Karpas-422 (cell line): ENCODE measurements at places on chromosomes 2 and 18.

GRCh38 chr2:73981081-73982001 is 3.4 kb upstream of the TET3 start:
- peak; percentile 90 for DNase-seq

GRCh38 chr18:9478545-9478944 is 3.2 kb downstream of the RALBP1 start:
- DNase-seq, result no peak

- DNase-seq, result no peak
Observed at GRCh38 chr2:232236200-232236599, 142.4 kb upstream of the ALPP start.

GRCh38 chr2:26011990-26012856 is 21.7 kb upstream of the RAB10 start:
- no peak for DNase-seq

DNA sequence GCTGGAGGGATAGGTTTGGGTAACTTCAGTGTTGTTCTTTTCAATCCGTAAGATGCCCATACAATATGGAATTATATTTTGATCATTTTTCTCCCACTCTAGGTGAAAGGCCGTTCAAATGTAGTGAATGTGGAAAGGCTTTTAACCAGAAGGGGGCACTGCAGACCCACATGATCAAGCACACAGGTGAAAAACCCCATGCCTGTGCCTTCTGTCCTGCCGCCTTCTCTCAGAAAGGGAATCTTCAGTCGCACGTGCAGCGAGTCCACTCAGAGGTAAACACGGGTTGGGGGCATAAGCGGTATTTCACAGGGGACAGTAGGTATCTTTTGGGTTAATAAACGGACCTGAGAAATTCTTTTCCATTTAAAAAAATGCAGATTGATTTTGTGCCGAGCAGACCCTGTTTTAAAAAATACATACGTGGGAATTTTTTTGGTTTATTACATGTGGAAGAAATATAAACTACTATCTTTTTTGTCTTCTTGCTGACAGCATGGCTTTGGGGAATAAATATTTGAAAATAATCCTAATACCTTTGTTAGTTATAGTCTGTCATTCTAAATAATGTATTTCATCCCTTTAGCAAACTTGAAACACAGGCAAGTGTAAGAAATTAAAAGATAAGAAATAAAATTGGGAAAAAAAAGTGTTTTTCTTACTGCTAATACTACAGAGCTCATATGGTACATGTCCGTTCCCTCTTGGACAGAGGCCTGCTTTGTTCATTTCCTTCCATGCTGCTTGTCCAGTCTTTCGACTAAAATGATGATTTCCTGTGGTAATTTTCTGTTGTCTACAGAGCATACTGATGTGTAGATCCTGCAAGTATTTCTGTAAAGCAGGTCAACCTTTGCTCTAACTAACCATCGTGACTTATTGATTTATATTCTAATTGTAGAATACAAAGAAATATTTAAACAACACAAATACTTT is 53.3 kb downstream of the ZNF236 start:
- DNase-seq, result peak; percentile 93

GRCh38 chr2:173037245-173038120 is 38.2 kb upstream of the MAP3K20 start:
- no peak for DNase-seq

- DNase-seq, result no peak
Observed at GRCh38 chr2:99598441-99598840, 108.6 kb upstream of the REV1 start.

GRCh38 chr2:191933307-191934105 is 86.6 kb upstream of the CAVIN2 start:
- no peak for DNase-seq

GRCh38 chr2:48531141-48531648 is 1.2 kb downstream of the STON1 start:
- DNase-seq, result no peak

- no peak for DNase-seq
Observed at GRCh38 chr2:193141-193671, 70.6 kb downstream of the SH3YL1 start.

DNA sequence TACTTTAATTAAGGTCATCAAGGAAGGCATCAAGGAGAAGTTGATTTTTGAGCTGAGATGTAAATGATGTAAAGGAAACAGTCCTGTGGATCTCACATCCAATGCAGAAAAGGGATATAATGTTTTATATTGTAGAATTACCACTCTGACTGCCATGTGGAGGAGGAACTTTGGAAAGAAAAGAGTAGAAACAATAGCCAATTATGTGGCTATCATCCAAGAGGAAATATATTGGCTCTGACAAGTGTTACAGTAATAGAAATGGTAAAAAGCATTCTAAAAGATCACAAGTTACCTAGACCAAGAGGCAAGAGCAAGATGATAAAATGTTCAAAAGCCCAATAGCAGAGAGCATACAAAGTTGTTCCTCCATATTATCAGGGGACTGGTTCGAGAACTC is 26.8 kb downstream of the BARD1 start:
- DNase-seq, result no peak

- DNase-seq, result no peak
Observed at GRCh38 chr2:126518196-126518595, 137.8 kb upstream of the GYPC start.

DNA sequence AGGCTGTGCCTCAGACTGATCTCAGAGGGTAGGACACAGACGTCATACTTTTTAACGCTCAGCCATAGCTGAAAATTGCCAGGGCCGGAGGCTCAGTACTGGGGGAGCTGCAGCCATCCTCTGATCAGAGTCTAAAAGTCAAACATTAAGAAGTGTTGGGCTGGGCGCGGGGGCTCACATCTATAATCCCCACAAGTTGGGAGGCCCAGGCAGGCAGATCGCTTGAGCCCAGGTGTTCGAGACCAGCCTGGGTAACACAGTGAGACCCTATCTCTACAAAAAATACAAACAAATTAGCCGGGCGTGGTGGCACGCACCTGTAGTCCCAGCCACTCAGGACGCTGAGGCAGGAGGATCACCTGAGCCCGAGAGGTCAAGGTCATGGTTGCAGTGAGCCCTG is 48.8 kb downstream of the FAM178B start:
- no peak for DNase-seq

GRCh38 chr2:112923237-112923966 is 12.4 kb downstream of the IL37 start:
- DNase-seq, result no peak

DNA sequence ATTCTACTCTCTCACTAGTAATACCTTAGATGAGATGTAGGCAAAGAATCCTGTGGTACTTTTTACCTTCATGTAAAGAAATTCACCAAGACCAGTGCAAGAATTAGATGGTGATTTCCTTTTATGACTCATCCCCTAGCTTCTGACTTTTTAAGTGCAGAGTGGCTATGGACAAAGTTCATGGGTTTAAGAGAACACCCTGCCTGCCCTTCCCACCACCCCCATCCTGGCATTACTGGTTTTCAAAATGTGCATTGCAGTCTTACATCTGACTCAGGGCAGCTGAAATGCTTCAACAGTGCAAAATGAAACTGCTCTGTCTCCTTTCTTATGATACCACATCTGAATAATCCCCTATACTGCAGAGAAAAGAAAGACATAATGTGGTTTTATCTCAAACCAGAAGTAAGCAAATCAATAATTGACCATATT is 22.6 kb downstream of the MAIP1 start:
- DNase-seq, result no peak

- no peak for DNase-seq
Observed at GRCh38 chr18:500632-501405, at the start of gene COLEC12. TSS of gene COLEC12 (minus strand) at chr18:500701. CDS start at chr18:500514, 187 bp downstream.

GRCh38 chr18:76571689-76572088 is 76.6 kb upstream of the ZNF516 start:
- no peak for DNase-seq
